ENCODE measurements at places on chromosomes 1 and 21. TPM values are rescaled to one million over a fixed set of nuclear protein-coding genes. Genes with fewer than 3 reads are reported as not detected.

The SERINC2 gene
- total RNA-seq, result 0.11 TPM

The LORICRIN gene
- 0.59 TPM for total RNA-seq

The CYP4B1 gene
- total RNA-seq, result not detected

The TINAGL1 gene
- total RNA-seq, result not detected

DNA sequence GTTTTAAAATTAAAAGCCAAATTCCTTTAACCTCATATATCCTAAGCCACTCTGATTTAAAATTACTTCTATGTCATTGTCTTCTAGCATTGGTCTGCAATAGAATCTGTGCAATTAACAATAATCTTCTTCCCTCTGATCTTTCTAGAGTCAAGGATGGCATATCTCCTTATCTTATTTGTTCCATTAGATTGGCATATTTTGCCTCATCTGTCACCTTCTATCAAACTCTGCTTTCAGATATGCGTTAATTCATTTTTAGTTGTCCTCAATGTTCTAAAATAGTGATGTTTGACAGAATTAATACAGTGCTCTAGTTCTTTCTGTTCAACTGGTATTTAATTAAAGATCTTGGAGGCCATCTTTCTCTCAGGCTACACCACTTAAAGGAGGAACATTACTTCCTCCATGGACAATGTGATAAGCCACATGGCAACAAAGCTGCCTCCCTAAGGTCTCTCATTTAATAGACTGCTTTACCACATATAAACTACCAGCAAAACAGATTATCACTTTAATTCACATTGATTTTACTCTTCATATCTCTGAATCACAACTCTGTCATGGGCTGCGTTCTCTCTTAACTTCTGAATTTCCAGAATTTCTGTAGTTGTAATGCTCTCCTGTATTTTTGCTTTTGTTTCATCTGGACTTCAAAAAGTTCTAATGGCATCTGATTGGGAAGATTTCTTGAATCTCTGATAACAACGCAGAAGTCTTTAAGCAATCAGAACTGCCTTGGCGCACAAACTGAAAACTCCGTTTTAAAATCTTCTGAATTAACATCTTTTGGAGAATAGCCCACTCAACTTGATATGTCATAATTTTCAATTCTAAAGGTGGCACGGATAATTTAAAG, 2.8 kb downstream of the NRIP1 start:
- DNase-seq, result no peak

- no peak for DNase-seq
Observed at GRCh38 chr21:43910460-43910859, 45.4 kb downstream of the AGPAT3 start.

DNA sequence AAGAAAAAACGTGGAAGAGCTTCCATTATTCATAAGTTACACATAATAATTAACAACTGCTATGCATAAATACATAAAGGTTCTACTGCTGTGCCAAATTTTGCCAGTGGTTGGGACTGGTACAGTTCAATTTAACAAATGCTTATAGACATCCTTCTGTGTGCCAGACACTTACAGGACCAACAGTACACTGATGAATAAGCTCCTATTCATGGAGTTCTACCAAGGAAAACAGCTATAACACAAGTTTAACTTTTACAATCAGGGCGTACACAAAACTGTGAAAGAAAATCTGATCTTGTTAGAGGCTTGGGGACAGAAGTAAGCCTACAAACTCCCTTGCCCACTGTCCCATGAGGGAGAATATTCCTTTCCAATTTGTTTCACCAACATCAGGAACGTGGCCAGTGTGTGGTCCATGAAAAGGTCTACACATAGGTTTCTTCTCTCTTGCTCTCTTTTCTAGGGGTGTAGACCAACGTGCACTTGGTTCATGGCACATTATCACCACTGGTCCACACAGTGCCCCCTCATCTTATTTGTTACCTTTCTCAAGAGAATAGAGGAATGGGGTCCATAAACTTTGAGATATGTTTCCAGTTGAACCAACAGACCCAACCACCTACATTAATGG, 10.1 kb downstream of the NRIP1 start:
- no peak for DNase-seq

GRCh38 chr1:32066489-32066873, 6.3 kb upstream of the TMEM39B start:
- no peak for DNase-seq

Data from activated B cell treated with CpG ODN at 0.5 μM for 24 hours (primary cell).